ENCODE measurements at places on chromosomes 2 and 18.

DNA sequence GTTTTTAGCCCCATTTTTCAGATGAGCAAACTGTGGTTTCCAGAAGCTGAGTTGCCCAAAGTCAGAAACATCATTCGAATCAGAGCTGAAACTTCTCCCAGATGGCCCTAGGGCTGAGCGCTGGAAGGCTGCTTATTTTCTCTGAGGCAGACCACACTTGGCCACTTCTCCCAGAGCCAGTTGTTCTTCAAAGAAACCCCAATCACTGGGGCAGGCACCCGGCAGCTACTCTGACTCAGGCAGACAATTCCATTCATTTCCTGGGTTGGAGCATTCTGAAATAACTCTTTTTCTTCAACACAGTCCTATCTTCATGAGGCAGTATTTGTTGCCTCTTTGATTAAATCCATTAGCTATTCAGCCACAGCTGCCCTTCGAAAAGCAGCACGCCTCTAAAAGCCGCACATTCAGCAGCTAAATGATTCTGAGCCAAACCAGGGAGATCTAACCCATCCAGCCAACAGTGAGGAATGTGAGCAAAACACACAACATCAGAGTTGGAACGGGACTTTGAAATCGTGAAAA is 40.9 kb downstream of the LRATD1 start:
- DNase-seq = no peak

- no peak for DNase-seq
Measured at GRCh38 chr2:73449404-73449803, 63.8 kb downstream of the ALMS1 start.

DNA sequence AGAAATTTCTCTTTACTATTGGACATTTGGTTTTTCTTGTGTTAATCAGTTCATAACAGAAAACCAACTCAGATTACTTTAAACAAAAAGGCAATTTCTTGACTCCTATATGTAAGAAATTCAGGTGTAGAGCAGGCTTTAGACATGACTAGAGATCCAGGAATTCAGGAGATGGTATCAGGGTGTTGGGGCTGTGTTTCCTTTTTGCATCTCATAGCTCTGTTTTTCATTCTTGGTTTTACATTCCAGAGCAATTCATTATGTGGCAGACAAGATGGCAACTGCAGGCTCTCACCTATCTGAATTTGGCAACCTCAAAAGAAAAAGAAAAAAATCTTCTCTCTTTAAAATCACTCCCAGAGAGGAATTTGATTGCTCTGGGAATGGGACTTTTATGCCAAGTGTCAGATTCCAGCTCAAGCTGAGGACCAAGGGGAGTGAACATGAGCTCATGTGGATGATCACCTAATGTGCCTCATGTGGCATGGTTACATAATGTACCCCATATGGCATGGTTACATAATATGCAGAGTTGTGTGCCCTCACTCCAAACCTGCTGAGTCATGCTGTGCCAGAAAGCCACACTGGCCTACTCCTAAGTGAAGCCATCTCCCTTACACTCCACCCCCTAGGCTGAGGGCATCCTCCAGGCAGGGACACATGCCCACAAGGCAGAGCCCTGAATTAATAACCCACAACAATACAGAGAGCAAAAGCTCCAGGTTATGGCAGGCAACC is 282.7 kb downstream of the MBD2 start:
- no peak for DNase-seq

DNA sequence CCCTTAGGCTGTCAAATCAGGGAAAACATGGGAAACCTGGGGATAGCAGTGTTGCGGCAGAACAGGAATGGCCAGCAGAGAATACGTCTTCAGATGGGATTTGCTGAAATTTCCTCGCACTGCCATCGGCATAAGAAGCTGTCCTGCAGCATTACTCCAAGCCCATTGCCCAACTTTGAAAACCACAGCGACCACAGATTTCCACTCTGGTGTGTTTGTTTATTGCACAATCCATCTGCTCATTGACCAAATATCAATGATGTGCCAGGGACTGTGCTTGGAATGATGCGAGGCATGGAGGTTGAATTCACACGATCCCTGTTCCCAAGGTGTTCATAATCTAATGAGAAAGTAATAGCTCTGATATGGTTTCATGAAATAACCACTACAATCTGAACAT is 383.3 kb upstream of the MYT1L start:
- no peak for DNase-seq

DNA sequence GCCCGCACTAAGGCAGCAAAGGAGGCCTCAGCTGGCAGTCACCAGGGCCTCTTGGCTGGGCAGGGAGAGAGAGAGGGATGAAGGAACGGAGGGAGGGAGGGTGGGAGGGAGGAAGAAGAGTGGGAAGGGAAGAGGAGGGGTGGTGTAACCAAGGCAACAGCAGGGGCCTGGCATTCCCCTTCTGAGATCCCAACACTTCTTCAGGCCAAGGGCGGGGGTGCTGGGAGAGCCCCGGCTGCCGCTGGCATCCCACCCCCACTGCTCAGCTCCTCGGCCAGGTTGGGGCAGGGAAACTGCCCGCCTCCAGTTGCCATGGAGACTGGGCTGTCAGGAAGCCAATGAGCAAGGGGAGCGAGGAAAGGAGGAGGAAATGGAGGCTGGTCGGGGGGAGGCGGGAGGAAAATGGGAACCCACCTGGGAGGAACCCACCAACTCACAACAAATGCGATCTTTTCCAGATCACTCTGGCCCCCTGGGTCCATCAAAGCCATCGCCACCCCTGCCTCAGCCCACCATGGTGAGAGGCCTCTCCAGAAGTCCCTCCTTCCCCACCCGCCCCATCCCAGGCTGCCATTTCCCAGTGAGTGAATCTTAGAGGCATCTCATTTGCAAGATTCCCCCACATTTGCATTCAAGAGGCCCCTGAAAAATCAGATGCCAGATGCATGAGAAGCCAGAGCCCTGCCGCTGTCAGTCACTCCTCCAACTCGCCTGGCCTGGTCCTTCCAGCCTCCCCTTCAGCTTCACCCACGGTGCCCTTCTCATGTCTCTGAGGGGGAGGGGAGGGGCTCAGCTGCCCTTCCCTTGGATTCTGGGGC is 12.4 kb downstream of the SH2D6 start:
- DNase-seq = no peak

GRCh38 chr2:43407935-43408334 is 181.5 kb upstream of the ZFP36L2 start:
- no peak for DNase-seq

DNA sequence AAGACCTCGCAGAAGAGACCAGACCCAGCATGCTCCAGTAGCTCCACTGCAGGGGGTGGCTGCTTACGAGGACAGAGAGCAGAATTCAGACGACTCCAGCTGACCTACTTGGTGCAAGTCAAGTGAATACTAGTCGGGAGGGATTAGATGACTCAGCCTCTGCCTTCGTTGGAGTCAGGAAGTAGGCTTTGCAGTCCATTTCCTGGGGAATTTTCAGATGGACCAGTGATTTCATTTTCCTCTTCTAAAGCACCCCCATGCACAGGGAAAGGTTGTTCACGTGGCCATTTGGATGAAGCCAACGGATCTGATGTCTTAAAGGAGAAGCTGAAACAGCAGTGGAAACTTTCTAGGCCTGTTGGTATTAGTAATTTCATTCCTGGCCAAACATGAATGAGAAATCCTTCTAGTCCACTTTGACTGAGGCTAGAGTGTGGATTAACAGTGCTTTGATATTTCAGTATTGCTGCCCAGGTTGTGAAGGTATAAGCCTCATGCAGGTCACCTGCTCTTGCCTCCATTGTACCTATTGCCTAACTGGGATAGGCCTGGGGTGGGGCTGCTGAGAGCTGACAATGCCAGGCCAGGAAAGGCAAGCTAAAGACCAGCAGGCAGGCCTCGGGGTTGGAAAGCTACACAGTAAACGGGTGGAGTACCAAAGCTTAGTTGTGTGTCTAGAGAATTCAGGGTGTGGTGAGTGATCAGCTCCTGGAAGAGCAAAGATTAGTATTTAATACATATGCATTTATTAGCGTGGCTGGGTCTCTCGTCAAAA is 117.6 kb upstream of the FOSL2 start:
- no peak for DNase-seq

GRCh38 chr2:127874378-127875269 is 11.1 kb downstream of the AMMECR1L start:
- DNase-seq = no peak

DNA sequence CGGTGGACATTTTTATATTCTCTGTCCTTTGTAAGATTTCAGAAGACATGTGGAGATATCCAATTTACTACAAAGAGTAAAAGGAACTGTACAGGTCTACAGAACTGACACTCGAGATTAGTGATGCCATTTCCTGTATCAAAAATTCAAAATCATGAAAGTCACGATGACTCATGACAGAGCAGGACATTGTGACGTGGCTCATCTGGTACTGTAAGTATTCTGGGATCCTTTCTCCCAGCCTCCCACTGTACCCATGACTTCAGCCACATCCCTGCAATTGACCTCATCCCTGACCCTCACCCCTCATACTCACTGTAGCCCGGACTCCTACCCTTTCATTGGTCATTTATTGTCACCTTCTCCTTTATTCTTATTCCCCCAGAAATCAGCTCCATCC is 736.5 kb downstream of the EPHA4 start:
- no peak for DNase-seq

- no peak for DNase-seq
Measured at GRCh38 chr2:239678666-239679296, 278.0 kb upstream of the HDAC4 start.

All from stimulated activated CD8-positive, alpha-beta memory T cell treated with anti-CD3 and anti-CD28 coated beads, Interleukin-12 subunit alpha, Interleukin-12 subunit beta, amount 100 ng/mL, for 1 hour (primary cell).